ENCODE measurements at places on chromosomes 16 and 17.

DNA sequence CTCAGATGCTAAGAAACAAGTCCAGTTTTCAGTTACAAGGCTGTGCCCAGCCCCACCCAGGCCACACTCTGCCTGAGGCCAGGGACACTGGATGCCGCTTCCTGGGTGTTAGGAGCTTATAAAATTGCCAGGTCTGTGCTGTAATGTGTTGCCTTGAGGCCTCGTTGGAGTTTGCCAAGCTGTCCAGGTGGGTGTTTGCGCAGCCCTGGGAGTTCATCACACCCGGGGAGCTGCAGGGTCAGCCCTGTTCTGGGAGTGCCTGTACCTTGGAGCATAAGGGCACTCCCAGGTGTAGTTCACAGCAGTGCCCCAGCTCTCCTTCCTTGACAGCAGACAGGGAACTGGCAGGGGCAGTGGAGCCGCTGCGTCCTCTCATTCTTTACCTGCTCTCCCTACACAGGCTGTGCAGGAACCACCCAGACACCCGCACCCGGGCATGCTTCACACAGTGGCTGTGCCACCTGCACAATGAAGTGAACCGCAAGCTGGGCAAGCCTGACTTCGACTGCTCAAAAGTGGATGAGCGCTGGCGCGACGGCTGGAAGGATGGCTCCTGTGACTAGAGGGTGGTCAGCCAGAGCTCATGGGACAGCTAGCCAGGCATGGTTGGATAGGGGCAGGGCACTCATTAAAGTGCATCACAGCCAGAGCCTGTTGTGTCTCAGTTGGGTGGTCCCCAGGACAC, 1.6 kb downstream of the GFER start:
- DNase-seq: no peak

GRCh38 chr17:63838631-63839171, 3.8 kb downstream of the SMARCD2 start:
- no peak for DNase-seq

- no peak for DNase-seq
Observed at GRCh38 chr16:9969580-9969979, 212.6 kb downstream of the GRIN2A start.

DNA sequence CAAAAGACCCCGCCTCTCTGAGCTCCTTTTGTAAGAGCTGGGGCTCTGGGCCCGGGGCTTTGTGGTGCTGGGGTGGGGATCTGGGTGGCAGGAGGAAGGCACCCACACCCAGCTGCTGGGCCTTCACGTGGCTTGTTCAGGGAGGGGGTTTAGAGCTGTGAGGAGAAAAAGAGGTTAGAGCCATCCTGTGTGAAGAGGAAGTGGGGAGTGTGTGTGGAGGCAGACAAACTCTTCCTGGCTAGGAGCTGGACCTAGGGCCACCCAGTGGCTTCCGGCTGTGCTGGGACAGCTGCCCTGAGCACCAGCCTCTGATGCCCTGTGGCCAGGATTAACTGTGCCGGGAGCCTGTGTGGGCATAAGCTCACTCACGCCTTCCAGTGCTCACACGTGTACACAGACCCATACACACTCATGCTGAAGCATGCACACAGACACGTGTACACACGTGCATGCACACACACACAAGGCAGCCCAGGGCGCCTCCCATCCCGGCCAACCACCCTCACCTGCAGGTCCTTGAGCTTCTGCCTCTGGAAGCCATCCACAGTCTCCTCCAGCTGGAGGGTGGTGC, 7.4 kb downstream of the CIBAR2 start:
- DNase-seq: no peak
